ENCODE measurements at places on chromosomes 4 and X.

GRCh38 chr4:93771640-93772411 is 56.7 kb upstream of the ATOH1 start:
- DNase-seq = no peak

DNA sequence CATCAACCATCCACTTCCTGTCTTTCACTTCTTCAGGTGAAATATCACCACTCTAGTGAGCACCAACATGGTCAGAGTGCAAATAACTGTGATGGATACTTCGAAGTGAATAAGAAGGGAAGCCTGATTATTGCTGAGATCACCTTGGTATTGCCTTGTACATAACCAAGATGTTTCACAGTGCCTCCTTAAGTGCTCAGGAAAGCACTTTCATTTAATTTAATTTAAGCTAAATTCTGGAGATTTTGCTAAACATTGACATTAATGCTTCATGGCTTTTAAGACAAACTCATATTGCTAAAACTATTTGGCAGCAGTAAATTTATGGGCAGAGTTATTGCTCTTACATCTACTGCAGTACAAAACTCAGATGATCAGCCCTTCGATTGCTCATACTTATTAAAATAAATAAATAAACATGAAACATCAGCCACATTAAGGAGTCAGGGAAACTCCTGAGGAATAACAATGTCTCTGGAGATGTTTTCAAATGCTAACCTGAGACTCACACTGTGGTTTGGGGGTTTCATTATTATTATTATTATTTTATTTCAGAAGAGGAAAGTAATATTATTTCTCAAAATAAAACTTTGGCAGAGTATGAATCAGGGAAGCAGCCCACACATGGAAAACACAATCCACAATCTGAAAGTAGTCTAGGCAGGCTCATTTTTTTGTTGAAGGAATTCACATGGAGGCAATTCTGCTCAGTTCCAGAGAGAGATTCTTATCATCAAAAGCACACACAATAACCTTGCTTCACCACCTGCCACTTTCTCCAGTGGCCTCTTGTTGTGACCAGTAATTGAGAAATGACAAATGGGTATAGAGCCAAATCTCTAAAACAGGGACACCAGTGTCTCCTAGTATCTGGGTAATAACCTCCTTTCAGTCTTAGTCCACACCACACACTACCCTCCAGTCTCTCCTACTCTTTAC is 344.2 kb downstream of the MAPK10 start:
- DNase-seq = no peak

DNA sequence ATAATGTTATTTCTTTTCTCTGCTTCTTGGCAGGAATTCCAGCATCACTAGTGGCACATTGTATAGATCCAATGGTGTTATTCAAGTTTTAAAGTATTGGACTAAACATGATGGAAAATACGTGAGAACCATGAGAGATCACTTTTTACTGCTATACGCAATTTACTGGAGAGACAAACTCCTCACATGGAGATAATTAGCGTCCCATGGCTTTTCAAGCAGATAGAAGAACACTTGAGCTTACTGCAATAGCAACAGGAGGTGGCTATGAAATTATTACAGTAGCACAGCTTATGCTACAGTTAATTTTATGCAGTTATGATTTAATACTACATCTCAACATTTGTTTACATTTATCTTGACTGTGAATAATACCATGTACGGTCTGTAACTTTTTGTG is 11.9 kb upstream of the TMEM185A start:
- DNase-seq = no peak

- DNase-seq = no peak
Measured at GRCh38 chrX:112056886-112057285, 25.7 kb downstream of the TRPC5 start.

DNA sequence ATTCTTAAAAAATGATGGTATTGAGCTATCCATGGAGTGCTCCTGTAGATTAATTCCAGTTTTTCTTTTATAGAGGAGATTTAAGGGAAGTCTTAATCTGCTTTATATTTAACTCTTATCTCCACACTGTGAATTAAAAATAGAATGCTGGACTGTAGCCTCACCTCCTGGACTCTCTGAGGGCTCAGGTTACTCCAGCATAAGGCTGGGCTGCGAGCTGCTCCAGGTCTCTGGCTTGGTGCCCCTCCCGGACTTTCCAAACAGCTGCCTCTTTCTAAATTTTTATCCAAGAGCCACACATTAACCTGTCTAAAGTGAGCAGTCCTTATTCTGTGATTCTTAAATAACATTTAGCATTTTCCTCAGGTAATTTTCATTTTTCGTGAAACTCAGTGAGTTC is 218.7 kb upstream of the JADE1 start:
- DNase-seq = no peak

GRCh38 chr4:75561789-75562188 is 5.9 kb downstream of the ODAPH start:
- DNase-seq = no peak

DNA sequence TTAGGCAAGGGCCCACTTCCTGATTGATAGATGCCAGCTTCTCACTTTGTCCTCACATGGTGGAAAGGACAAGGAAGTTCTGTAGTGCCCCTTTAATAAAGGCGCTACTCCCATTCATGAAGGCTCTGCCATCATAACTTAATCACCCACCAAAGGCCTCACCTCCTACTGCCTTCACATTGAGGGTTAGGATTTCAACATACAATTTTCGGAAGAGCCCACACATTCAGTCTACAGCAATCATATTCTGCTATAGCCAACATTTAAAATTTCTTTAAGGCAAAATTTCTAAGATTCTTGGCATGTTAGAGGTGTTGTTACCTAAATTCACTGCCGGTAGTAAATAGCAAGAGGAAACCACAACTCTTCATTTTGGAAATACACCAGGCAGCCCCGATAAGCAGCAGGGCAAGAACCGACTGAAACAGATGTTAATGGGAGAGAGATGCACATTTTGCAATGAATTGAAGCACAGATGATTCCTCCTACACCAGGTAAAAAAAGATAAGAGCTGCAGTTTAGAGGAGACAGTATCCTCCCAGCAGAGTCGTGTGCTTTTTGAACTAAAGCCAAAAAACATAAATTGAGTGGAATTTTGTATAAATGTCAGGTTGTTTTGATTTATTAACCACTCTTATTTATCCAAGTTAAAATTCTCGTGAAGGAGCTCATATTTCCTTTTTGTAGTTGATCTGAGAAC is 594.9 kb downstream of the KCTD8 start:
- no peak for DNase-seq

DNA sequence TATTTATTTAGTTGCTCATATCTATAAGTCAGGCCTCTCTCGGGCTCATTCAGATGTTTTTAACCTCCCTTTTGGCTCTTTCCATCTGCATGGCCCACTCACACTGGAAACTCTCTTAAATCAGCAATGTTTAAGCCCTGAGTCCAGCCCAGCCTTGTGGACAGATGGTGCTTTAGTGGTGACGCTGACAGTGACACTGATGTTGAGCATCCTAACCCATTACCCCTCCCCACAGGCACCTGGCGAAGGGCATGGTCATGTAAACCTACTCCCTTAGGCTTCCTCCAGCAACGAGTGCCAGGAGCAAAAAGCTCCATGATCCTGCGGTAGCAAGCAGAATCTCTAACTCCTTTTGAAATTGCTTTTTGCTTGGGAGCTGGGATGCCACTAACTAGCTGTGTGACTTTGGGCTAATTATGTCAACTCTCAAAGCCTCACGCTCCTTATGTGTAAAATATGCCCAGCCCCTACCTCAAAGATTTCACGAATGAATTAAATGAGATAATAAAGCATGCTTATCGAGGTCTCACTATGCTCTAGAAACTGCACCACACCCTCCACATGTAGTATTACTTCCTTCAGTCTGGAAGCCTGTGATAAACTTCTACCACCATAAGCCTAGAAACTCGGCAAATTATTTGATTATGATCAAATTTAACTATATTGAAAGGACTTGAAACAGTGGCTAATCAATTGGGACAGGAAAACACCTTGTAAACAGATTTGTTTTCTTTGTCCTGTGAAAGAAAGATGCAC is 569.4 kb downstream of the BCOR start:
- no peak for DNase-seq

DNA sequence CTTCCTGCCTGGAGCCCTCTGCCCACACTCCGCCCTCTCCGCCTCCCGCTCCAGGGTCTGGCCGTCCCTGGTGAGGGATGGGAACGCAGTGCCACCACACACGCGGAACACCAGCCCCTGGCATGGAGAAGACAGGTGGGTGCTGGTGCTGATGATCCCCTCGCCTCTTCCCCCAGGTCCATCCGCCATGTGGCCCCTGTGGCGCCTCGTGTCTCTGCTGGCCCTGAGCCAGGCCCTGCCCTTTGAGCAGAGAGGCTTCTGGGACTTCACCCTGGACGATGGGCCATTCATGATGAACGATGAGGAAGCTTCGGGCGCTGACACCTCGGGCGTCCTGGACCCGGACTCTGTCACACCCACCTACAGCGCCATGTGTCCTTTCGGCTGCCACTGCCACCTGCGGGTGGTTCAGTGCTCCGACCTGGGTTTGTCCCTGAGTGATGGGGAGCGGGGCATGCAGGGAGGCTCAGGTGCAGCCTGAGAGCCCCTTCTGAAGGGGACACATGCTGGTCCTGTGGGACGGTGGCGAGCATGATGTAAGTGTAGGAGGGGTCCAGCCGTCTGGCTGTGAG is 9.8 kb downstream of the BGN start:
- DNase-seq = no peak

GRCh38 chr4:11005300-11005699 is 320.7 kb upstream of the CLNK start:
- DNase-seq = no peak

DNA sequence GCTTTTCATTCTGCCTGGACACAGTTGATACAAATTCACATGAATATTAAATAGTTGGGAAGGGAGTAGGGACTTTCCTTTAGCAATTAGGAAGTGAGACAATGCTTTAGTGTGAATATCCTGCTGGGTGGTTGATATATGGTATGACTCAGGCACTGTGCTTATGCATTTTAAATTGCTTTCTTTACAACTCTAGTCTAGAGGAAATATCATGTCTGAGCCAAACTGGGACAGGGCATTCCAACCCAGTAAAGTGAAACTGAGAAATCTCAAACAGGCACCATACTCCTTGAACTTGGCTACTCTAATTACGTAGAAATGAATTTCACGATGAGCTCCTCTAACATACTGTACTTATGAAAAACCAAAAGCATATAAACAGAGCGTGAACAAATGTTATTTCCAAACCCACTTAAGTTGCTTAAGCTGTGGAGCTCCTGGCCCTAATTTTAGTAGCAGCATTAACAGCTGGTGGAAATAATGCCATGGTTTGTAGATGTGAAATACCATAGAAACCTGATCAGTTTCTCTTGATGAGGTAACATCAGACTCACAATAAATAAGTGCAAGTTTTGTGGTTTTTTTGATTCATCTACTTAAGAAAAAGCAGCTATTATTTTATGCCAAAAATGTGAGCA is 242.9 kb upstream of the GK2 start:
- no peak for DNase-seq

GRCh38 chr4:80072228-80072743 is 743 bp downstream of the ANTXR2 start:
- peak; percentile 68 for DNase-seq
